Activated CD4-positive, alpha-beta T cell treated with anti-CD3 and anti-CD28 coated beads for 36 hours (primary cell): ENCODE measurements at places on chromosomes 1 and 21. TPM values are rescaled to one million over a fixed set of nuclear protein-coding genes. Genes with fewer than 3 reads are reported as not detected.

- no peaks in the 10 kb centered on the region for H3K36me3 ChIP-seq
- no peak for DNase-seq
Measured at GRCh38 chr1:175073061-175073460, 5.4 kb downstream of the TNN start.

DNA sequence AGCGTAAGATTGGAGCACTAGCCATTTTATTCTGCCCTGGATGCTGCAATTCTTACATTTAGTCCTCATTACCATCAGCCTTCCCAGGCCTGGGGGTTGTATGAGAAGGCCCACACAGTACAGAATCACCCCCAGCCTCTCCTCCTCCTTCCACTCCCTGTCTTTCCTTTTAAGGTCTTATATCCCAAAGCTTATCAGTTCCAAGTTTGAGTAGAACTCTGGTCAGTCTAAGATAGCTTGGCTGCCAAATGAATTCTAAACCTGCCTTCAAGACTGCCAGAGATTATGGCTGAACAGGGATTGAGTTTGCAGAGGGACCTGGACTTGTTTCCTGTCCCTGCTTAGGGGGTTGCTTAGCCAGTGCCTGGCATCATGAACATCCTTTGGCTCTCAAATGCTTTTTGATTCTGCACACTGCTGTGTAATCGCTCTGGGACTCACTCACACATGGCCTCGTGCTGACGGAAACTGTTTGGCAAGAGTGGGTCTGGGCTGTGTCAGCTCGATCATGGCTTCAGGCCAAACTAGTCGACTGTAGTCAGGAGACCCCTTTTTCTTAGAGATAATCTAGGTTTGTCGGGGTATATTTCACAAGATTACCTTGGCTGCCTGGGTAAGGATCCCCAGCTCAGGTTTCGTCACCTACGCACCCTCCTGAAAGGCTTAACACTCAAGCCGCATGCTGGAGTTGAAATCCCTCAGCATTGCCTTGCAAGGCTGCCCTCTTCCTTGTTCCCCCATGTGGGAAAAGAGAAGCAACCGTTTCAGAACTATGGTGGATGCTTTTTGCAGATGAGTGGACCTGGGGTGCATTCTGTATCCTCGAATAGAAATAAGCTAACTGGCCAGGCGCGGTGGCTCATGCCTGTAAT, 252.6 kb downstream of the NFIA start:
- no peak overlapping the region for H3K4me3 ChIP-seq
- peaks cover 2% of the 10 kb centered on the region for H3K27me3 ChIP-seq
- H3K4me1 ChIP-seq: peaks cover 21% of the 10 kb centered on the region
- no peak overlapping the region for H3K27ac ChIP-seq

GRCh38 chr1:210588946-210589345, 260.2 kb downstream of the HHAT start:
- no peak overlapping the region for H3K27ac ChIP-seq
- H3K4me3 ChIP-seq: no peak overlapping the region
- H3K36me3 ChIP-seq: peaks cover 1% of the 10 kb centered on the region

GRCh38 chr1:180560868-180561600, 2.3 kb downstream of the OVAAL start:
- H3K27ac ChIP-seq: no peak overlapping the region
- H3K27me3 ChIP-seq: peaks cover 9% of the 10 kb centered on the region
- no peaks in the 10 kb centered on the region for H3K36me3 ChIP-seq
- H3K4me3 ChIP-seq: no peak overlapping the region

Gene CD164L2
- not detected for total RNA-seq

Gene ACTA1
- total RNA-seq: not detected

DNA sequence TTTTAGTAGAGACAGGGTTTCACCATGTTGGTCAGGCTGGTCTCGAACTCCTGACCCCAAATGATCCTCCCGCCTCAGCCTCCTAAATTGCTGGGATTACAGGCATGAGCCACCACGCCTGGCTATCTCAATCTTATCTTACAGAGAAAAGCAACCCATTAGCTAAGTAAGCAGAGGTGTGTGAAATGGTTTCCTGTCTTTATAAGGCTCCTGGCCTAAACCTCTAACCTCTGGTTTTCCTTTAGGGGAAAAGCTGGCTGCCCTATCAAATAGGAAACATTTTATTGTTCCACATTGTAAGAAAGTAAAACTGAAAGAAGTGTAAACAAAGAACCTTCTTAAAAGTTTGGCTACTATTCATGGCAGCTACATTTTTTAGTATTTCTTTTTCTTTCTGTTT, 78.3 kb upstream of the MORC3 start:
- no peaks in the 10 kb centered on the region for H3K27me3 ChIP-seq
- peaks cover 15% of the 10 kb centered on the region for H3K36me3 ChIP-seq
- H3K4me1 ChIP-seq: no peaks in the 10 kb centered on the region
- H3K4me3 ChIP-seq: no peak overlapping the region

DNA sequence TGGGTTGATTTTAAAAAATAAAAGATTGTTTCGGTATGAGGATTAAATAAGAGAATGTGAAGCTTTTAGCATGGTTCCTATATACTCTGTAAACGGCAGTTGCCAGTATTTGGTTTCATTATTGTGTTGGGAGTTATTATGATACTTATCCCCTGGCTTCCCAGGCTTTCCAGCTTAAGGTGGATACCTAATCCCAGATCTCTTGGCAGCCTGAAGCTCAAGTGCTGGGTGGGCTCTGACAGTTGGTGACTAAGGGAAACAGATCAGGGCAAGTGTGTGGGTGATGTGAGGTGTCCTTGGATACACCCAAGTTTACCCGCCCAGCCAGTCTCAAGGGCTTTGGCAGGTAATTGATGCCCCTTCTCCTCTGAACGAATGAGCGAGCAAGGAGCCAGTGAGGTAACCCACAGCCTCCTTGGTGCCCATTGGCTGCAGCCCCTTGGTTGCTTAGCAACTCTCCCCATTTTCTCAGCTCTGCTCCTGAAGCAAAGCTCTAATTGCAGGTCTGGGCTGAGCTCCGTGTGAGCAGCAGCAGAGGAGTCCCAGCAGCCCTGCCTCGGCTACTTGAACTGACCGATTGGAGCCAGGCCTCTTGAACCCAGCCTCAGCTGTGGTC, 6.1 kb downstream of the IPO13 start:
- H3K4me1 ChIP-seq: peaks cover 19% of the 10 kb centered on the region
- H3K4me3 ChIP-seq: no peak overlapping the region
- DNase-seq: no peak
- no peak overlapping the region for H3K27ac ChIP-seq
